Activated naive CD4-positive, alpha-beta T cell treated with anti-CD3 and anti-CD28 coated beads, Interleukin-2, amount 10 ng/mL, durations not matched to agents 7 days and 5 days (primary cell): ENCODE measurements at places on chromosomes 3 and 15.
A peak's percentile ranks its signal among the peaks of the same experiment; 100 is the strongest.

- DNase-seq, result no peak
Observed at GRCh38 chr15:58731756-58732535, 17.6 kb downstream of the ADAM10 start.

DNA sequence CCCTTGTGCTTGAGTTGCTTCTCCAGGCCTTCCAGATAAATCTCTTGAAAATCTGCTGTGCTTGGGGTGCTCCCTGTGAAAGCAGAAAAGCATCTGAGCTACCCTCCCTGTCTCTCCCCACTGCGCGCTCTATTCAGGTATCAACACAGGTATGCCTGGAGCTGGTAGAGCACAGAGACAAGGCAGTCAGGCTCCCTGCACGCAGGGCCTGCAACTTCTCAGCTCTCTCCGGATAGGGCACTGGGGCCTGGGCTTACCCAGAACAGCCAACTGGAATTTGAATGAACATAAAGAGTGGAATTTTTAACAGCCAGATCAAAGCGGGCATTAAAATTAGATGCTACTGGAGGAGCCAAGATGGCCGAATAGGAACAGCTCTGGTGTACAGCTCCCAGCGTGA is 183.6 kb downstream of the XXYLT1 start:
- no peak for DNase-seq

- no peak for DNase-seq
Observed at GRCh38 chr15:85125056-85125661, 143.5 kb downstream of the PDE8A start.

- DNase-seq, result no peak
Observed at GRCh38 chr15:44646460-44646859, 17.0 kb downstream of the SPG11 start.

GRCh38 chr3:49871531-49872153 is 1.9 kb upstream of the CAMKV start:
- DNase-seq, result no peak

DNA sequence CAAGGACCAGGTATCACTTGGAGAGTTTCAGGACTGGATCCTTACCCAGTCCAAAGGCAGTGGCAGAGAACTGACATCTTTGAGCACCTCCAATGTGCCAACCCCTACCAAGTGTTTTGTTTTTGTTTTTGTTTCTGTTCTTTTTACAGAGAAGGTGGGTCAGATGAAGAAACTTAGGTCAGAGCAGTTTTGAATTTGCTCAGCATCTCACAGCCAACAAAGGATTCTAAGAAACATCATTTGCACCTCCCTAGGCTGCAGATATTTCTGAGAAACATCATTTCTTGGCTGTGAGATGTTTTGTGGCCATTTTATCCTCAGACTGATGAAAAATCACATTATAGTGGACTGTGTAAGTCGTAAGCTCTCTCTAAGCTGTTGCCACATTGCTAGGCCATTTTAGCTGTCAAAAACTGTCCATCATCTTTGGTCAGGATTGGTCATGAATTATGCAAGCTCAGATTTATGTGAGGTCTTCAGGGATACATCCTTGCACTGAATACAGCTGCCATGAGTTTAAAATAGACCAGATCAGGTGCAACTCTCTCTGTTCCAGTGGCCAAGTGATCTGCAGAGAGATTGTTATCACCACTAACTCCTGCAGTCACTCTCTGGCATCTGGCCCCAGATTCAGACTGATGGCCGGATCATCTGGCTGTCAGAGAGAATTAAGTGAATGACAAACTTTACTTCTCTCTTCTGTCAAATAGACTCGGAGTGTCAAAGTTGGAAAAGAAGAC is 341.5 kb downstream of the EPHB1 start:
- no peak for DNase-seq

DNA sequence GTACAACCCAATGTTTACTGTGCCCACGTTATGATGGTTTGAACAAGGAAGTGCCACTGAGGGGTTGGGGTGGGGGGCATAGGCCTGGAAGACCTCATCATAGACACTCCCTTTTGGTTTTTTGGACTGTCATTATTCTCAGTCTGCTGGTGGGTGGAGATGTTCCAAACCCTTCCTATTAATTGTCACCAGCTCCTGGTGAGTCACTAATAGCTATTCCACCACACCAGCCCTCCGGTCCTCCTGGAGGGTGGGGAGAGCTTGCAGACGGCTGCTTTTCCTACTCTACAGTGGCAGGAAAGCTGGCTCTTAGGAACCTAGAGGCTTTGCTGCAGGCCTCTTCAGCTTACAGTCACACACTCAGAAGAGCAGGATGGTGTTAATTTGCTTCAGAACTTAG is 9.0 kb upstream of the COPG1 start:
- no peak for DNase-seq

GRCh38 chr15:76962337-76963013 is 30.9 kb downstream of the RCN2 start:
- DNase-seq, result no peak

- no peak for DNase-seq
Observed at GRCh38 chr3:179589143-179589542, 15.3 kb downstream of the MRPL47 start.

GRCh38 chr3:178841011-178841410 is 230.6 kb downstream of the ZMAT3 start:
- DNase-seq, result no peak

GRCh38 chr3:137297770-137298169 is 340.0 kb downstream of the IL20RB start:
- no peak for DNase-seq

DNA sequence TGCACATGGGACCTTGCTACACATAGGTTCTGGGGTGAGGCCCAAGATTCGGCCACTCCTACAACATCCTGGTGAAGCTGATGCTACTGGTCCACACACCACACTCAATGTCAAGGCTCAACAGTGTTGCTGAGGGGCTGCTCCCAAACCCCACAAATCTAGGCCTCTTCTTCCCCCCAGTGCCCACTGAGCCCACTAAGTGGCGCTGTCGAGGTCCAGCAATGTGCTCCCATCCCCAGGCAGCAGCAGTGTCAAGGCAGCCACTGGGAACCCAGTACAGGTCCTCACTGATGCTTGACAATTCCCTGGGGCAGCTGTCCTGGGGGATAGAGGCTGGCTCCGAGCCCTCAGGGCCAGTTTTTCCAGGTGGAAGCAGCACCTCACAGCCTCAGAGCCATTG is 21.5 kb downstream of the SCN5A start:
- peak; percentile 32 for DNase-seq

- no peak for DNase-seq
Observed at GRCh38 chr3:78351334-78351733, 1311.4 kb downstream of the ROBO2 start.

DNA sequence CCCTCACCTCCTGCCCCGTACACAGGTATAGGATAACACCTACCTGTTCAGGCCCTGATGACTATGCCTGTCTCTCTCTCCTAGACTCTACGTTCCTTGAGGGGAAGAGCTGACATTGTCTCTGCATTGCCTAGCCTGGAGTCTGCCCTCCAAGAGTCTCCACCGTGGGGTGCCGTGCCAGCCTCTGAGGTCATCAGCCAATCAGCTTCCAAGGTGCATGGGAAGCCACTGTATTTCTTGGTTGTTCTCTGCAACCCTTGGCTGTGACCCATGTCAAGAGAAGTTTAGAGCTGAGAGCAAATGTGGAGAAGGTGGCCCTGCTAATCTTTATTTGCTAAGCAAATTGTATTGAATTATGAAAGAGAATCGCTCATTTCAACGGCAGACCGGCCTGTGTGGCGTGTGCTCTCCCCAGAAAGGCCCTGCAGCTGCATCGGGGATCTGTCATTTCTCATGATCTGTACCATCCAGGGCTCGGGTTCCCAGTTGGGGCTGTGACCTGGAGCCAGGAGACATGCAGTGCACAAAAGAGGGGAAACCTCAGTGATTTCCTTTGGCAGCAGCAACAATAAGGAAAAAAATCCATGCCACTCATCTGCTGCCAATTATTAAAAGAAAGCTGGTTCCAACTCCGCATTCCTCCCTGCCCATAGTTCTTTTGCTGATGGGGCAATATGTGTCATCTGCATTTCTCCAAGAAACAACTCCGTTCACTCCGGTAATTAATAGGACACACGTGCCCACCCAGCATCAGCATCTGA is 182.2 kb downstream of the MEGF11 start:
- no peak for DNase-seq

GRCh38 chr3:14590569-14590968 is 50.4 kb upstream of the GRIP2 start:
- no peak for DNase-seq

DNA sequence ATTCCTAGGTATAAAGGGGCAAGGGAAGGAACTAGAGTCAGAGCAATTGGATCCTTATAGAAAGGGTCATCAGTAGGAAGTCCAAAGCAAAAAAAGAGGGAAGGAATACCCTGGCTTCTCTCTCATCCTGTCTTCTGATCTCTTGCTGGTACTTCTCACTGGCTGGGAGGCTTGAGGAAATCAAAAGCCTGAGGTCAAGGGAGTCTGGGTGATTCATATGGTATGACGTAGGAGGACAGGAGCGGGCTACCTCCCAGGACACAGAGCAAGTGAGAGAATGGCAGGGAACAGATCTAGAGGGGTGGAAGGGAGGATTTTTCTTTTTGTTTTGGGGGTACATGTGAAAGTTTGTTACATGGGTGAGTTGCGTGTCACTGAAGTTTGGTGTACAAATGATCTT is 76.0 kb downstream of the CFAP20DC start:
- no peak for DNase-seq

DNA sequence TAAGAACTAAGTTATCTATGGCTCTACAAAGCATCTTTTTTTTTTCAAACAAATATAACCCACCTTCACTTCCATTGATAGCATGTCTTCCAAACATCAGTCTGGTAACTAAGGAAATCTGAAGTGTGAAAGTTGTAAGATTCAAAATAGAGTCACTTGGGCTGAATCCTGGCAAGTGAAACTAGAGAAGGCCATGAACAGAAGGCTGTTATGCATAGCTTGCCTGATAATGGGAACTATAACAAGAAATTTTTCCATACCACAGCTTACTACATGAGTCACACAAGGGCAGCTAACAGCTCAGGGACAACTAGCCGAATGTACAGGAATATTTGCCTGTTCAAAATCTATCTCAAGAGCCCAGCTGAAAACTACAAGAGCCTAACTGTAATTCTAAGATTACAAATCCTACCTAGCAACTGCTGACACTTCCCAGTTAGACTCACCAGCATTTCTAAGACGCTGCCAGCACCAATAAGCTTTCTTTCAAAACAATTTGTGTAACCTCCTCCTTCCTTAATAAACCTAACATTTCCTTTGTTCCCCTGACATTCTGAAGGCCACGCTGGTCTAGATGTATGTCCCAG is 1066.5 kb downstream of the PLOD2 start:
- no peak for DNase-seq

DNA sequence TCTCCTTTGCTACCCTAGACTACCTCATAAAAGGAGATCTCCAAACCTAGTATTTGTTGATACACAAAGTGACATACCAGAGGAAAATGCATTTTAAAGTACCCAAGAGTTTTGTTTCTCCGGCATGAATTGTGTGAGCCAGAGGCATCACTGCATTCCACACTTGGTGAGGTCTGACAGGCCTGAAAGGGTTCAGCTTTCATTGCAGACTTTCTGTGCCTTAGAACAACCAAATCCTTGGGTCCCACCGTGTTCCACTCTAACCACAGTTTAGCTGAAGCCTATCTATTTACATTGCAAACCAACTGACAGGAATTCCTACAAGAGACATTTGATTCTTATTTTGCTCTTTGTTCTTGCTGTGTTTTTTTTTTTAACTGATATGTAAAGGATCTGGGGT is 21.0 kb upstream of the EID1 start:
- no peak for DNase-seq

GRCh38 chr15:78090422-78091063 is 1.8 kb upstream of the SH2D7 start:
- no peak for DNase-seq

- DNase-seq, result no peak
Observed at GRCh38 chr3:38345879-38346586, 552 bp upstream of the XYLB start.

DNA sequence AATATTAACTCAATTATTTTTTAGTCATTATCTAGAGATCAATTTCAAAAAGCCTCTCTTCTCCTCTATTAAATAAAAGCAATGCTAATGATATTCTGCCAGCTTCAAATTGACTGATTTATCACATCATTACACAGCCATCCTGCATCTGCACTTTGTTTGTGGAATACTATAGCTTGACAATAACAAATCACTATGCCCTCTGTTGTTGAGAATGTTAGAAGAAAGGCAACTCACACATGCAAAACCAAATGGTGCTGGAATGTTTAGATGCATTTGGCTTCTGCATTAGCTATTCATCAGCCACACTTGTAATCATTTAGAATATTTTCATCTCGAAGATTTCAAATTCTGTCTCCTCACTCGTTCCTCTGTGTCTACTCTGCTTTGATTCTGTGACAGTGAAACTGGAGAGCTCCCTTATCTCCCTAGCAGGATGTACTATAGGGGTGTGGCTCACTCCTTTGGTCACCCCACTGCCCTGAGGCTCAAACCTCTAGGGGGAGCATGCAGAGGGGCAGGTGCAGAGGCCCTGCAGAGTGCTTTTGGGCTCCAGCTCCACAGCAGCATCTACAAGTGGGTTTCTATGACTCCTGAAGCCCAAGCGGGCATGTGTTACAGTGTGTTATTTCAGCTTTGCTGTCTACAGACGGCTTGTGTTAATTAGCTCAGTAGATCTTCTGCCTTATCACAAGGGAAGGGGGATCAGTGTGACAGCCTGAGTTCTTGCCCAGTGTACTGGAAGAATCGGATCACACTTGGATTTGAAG is 454.1 kb upstream of the BCHE start:
- DNase-seq, result no peak
